ENCODE measurements at places on chromosomes 7 and 10.

DNA sequence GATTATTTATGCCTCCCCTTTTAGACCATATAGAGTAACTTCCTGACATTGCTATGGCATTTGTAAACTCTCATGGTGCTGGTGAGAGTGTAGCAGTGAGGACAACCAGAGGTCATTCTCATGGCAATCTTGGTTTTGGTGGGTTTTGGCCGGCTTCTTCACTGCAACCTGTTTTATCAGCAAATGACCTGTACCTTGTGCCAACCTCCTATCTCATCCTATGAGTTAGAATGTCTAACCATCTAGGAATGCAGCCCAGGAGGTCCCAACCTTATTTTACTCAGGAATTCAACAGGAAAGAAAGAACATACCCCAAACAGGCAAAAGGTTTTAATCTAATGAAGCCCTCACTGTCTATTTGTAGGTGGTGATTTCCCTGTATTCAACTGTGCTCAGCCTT is 205.4 kb upstream of the YAE1 start:
- DNase-seq: no peak

DNA sequence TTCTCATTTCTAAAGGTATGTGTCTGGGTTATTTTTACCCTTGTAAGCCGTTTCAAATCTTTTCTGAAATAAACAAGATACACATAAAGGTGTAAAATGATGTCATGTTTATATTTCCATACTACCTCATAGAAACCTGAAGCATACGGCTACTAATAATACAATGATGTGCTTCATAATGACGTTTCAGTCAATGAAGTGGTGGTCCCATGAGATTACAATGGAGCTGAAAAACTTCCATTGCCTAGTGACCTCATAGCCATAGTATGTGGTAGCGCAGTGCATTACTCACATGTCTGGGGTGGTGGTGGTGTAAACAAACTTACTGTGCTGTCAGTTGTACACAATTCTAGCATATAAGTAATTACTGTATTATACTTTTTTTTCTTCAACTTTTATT is 24.9 kb downstream of the EPDR1 start:
- no peak for DNase-seq

- DNase-seq: no peak
Measured at GRCh38 chr7:70177166-70177565, 578.9 kb downstream of the AUTS2 start.

DNA sequence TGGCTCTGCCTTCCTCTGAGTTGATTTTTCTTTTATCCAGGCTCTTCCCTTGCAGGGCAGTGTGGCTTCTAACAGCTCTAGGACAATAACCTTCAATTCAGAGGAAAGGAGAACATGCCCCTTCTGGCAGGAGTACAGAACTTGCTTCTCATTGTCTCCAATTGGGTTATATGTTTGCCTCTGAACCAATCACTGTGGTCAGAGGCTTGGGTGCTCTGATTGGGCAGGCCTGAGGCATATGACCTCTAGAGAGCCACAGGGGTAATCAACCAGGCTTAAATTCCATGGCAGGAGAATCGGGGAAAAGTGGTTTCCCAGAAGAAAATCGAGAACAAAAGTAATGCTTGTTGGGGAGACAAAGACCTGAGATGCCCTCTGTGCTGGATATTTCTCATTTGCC is 240.0 kb downstream of the REEP3 start:
- no peak for DNase-seq

- no peak for DNase-seq
Measured at GRCh38 chr7:101180130-101180755, at the start of gene NAT16. Gene NAT16, minus strand, starts transcription at chr7:101180293. Its CDS starts 5,486 bp downstream, at chr7:101174807.

- DNase-seq: no peak
Measured at GRCh38 chr7:154965014-154965413, 37.9 kb downstream of the PAXIP1 start.

GRCh38 chr7:129803546-129804081 is 149.1 kb downstream of the UBE2H start:
- DNase-seq: no peak

DNA sequence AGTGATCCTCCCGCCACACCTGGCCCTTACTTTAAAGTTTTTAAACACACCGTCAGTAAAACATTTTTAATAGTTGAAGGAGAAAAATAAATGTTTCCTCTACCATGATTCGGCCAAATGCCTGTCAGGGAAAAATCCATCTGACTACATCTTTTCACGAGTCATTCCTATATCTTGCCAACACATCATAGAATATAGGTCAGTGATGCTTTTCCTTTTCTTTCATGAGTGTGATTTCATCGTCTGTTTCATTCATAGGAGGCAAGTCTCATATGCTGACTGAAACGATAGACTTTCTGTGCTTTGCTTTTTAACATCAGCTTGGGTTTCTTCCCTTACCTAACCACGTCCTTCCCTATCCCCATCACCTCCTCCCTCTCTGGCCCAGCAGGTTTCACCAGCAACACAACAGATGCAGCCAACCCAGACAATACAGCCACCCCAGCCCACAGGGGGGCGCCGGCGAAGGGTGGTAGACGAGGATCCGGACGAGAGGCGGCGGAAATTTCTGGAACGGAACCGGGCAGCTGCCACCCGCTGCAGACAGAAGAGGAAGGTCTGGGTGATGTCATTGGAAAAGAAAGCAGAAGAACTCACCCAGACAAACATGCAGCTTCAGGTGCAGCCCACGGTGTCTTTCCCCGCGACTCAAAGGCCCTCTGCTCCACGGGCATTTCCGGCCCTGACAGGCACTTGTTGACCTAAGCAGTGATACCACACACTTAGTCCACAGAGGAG is 149.2 kb downstream of the TRIL start:
- DNase-seq: no peak

- DNase-seq: no peak
Measured at GRCh38 chr10:128883231-128884032, 583.6 kb upstream of the MGMT start.

DNA sequence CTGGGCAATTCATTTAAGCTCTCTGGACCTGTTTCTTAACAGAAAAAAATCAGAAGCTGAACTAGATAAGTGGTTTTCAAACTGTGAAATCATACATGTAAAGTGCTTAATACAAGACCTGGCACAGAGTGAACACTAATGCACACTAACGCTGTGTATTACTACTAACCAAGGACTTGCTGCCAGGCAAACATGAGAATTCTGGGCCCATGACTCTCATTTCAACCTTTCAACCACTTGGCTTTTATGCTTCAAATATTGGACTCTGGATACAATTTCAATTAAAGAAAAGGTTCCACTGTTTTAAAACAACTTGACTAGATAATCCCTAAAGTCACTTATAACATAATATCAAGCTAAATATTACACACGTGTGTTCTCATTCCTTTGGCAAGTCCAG is 73.4 kb downstream of the SRPK2 start:
- DNase-seq: no peak

DNA sequence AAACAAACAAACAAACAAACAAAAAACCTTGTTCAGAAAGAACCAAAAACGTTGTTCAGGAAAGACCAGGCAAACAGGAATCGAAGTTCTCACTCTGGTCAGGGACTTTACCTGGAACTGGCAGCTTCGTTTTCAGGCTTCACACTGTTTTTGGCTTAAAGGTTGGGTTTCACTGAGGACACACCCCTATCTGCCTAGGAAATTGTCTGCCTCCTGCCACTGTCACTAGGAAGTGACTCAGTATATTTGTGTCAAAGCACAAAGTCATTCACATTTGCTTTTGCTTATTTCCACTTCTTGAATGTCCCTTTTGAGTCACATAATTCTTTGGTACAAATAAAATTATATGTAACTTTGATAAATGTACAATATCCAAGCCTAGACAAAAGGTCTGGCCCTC is 37.9 kb downstream of the PNLIPRP3 start:
- DNase-seq: no peak

DNA sequence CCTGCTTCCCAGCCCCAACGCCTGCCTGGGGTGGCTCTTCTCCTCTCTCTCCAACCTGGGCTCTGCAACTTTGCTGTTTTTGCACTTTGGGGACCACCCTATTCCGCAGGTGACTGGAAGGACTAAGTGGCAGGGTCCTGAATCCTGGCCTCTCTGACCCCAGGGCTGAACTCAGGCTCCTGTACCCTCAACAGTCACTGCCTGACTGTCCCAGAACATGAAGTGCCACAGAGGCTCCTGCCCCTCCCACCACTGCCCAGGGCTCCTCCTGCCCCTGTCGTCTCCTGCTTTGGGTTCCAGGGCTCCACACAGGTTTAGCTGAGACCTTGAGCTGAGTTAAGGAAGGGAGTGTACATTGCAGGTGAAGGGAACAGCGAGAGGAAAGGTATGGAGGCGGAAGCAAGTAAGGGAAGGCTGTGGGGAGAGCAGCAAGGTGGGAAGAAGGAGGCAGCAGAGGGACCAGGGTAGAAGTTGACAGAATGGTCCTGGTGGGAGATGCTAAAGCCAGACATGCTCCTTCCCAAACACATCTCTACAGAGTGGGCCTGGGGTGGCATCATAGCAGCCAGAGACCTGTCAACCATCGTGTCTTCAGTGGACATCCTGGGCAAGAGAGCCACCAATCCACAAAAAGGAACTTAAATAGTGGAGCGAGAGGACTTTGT is 5.7 kb upstream of the GRID1 start:
- no peak for DNase-seq

- DNase-seq: no peak
Measured at GRCh38 chr7:18276380-18276779, 219.2 kb upstream of the HDAC9 start.

DNA sequence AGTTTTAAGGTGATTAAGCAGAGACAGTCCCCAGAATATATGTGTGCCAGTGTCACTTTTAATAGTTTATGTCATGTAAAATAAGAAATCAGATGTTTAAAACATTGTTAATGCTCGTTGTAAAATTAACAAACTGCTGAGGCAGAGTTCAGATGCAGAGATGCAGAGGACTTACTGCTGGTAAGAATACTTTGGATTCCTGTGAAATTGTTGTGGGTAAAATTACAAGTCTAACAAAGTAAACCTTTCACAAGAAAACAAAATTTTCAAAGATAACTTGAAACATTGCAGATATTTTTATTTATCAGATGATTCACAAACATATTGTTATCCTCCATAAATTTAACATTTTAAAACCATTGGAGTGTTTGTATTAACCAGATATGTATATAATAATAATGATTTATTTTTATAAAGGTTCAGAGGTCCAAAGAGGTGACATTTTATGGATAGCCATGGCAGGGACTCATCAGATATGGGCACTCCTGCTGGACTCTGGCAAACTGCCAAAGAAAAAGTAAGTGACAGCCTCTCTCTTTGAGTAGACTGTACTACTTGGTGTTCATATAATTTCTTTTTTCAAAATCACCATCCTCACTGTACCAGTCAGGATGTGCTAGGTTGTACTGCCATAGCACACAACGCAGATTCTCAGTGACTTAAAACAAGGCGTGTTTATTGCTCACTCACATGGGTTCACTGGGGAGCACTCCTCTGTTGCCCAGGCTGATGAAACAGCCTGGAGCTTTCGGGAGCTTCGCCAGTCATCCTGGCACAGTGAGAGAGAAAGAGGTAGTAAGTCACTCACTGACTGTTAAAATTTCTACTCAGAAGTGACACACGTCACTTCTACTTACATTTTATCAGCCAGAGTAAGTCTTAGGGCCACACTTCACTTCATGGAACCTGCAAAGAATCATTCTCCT is 43.5 kb downstream of the NHLRC2 start:
- no peak for DNase-seq

- no peak for DNase-seq
Measured at GRCh38 chr7:157293413-157293788, 43.4 kb upstream of the DNAJB6 start.

- no peak for DNase-seq
Measured at GRCh38 chr7:79245623-79246249, 207.7 kb downstream of the MAGI2 start.

GRCh38 chr7:79217468-79217867 is 236.0 kb downstream of the MAGI2 start:
- no peak for DNase-seq

- no peak for DNase-seq
Measured at GRCh38 chr7:25256333-25256819, 28.1 kb upstream of the NPVF start.

DNA sequence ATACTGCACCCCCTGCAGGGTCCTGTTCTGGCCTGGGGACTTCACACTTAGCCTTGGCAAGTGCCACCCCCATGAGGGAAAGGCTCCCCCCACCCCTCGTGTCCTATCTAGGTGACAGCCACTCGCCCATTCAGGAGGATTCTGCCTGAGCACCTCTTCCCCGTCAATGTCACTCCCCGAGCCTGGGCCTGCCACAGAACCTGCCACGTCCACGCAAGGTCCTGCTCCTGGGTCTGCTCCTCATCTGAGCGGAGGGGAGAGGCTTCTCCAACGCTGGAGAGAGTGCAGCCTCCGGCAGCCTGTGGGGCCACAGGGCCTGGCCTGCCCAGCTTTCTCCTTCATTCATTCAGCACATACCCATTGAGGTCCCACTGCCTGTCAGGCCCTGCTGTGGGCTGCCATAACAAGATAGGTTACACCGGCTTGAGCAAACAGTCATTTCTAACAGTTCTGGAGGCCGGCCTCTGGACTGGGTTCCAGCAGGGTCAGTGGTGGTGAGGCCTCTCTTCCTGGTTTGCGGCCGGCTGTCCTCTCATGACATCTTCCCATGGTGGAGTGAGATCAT is 92.0 kb upstream of the RET start:
- DNase-seq: no peak

GRCh38 chr10:100967332-100967731 is 2.0 kb upstream of the SEMA4G start:
- no peak for DNase-seq

DNA sequence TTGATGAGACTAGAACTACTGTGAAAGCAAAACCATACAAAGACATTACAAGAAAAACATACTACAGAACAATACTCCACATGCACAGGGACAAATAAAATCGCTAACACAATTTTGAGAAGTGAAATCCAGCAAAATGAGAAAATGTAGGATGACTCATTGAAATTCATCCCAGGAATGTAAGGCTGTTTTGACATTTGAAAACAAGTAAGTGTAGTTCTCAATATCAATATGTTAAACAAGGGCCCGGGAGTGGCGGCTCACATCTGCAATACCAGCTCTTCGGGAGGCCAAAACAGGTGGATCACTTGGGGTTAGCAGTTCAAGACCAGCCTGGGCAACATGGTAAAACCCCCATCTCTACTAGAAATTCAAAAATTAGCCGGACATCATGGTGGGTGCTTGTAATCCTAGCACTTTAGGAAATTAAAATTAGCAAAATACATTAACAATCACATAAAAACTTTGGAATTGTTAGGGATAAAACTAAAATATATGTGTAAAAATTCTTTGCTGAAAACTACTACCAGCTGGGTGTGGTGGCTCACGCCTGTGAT is 113.7 kb upstream of the ADARB2 start:
- DNase-seq: no peak

DNA sequence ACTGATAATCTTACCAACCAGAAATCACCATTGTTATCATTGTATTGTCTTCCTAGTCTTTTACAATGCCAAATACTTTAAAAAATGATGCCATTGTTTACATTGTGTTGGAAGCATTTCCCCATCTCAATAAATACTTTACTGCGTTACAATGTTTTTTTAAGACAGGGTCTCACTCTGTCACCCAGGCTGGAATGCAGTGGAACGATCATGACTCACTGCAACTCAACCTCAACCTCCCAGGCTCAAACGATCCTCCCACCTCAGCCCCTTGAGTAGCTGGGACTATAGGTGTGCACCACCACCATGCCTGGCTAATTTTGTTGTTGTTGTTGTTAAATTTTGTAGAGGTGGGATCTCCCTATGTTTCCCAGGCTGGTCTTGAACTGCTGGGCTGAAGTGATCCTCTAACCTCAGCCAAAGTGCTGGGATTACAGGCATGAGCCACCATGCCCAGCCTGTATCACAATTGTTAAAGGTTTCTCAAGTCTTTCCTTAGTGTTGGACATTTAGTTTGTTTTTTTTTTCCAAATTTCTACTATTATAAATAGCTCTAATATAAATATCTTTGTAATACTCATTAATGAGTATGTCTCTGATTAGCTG is 13.5 kb downstream of the LRMDA start:
- DNase-seq: no peak

Measured in stimulated activated CD4-positive, alpha-beta T cell treated with anti-CD3 and anti-CD28 coated beads, Interleukin-12 subunit alpha, Interleukin-12 subunit beta, amount 100 ng/mL, for 4 hours (primary cell).